ENCODE measurements at places on chromosomes 12 and 14.

GRCh38 chr14:93527203-93527607 is 96.5 kb downstream of the UNC79 start:
- DNase-seq, result no peak

DNA sequence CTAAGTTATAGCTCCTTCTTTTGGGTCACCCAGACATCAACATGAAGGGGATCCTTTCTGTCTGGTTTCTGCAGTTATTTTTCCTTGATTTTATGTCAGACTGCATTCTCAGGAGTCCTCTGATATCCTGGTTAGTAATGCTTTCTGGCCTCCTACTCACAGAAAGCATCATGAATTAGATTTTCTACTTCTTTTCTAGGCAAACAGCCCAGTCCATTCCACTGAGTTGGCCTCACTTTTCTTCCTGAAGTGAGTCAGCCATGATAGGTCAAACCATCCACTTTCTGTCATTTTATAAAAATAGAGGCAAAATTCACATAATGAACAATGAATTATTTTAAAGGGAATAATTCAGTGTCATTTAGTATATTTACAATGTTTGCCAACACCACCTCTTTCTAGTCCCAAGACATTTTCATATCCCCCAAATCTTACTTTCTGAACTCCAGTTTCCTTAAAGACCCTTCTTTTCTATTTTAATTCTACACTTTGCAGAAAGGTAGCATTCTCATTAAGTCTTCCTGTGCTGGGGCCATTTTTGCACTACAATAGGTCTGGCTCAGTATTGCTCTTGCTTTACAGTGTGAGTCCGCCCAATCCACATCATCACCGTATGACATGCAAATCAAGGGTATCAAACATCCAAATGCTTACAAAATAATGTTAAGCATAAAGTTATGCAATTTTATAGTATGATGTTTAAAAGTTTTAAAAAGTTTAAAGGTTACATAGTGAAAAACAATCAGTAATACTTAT is 95.1 kb downstream of the UNC79 start:
- DNase-seq, result no peak

GRCh38 chr12:76713130-76713529 is 50.8 kb upstream of the ZDHHC17 start:
- DNase-seq, result no peak

DNA sequence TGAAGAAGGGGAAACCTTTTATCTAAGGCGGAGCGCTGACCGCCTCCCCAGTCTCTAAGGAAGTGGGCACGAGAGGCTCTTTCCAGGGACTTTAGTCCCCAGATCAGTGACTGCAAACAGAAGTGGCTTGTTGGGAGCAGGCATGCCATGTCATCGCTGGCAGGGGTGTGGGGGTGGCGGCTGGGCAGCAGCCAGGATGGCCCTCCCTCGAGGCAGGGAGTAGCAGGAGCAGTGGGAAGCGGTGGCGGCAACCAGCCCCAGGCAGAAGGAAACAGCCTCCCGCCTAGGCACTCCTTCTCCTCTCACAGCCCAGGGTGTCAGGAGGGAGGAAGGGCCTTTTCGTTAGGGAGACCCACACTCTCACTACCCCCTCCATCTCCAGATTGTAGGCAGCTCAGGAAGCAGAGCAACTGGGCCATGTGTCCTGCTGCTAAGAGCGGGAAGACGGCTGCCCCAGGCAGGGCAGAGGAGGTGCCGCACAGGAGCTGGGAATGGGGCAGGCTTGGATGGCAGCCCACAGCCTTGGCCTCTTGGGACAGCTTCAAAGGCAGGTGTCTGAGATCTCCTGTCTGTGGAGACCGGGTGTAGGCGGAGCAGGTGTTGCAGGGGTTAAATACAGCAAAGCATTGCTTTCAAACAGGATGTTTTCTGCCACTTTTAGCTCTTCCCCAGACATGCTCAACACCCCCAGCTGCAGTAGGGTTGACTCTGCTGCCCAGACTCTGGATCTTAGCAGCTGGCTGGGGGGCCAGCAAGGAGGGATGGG is 21.8 kb downstream of the VDR start:
- peak; percentile 52 for DNase-seq
